ENCODE measurements at places on chromosomes 5 and 9. TPM values are rescaled to one million over a fixed set of nuclear protein-coding genes. Genes with fewer than 3 reads are reported as not detected.

Gene ACTBL2
- total RNA-seq = not detected

Gene LURAP1L
- total RNA-seq = 2.6 TPM

- no peak for ATAC-seq
Measured at GRCh38 chr9:15329539-15330109, 22.6 kb upstream of the TTC39B start.

GRCh38 chr9:109120204-109120789, 550 bp upstream of the TMEM245 start:
- no peak for ATAC-seq

Gene NDOR1
- total RNA-seq = 8.6 TPM

GRCh38 chr5:145162626-145163025, 672.5 kb downstream of the PRELID2 start:
- ATAC-seq = no peak

Gene RUSC2
- 4.7 TPM for total RNA-seq

- no peak for ATAC-seq
Measured at GRCh38 chr9:127489471-127490115, 38.3 kb downstream of the LRSAM1 start.

Gene CNOT6
- total RNA-seq = 22.1 TPM

DNA sequence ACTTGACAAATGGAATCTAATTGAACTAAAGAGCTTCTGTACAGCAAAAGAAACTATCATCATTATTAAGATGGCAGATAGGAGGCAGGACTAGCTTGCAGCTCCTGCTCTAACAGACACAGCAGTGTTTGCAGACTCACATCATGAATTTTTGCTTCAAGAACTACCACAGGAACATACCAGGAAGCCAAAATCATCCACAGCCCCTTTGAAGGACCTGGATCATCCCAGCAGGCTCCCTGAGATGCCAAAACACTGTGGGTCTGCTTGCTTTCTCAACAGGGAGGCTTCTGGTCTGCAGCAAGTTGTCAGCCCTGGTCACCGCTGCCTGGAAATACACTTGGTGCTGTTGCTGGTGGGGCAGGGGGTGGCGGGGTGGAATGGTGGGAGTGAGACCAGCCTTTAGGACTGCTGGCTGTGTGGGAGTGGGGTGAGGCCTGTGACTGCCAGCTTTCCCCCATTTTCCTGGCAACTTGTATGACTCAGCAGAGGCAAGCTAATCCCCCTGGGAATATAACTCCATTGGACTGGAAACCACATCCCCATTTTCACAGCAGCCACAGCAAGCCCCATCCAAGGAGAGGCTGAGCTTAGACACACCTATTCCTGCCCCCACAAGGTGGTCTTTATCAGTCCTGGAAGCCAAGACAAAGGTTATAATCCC, 533.8 kb upstream of the CYLC2 start:
- ATAC-seq = no peak

DNA sequence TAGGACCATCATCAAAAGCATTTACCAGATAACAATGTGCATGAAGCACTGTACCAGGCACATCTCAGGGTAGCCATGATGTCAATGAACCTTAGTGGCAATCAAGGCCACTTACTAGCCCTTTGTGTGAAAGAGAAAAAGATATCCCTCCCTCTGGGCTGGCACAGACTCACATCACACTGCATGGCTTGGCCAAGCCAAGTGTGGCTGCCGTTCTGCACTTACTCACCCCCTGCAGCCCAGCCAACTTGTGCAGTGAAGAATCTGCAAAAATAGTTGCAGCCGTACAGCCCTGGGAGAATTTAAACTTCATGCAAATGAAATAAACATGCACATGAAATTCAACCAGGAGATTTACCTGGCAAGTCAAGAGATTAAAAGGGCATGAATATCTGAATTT, 333.5 kb downstream of the DEPDC1B start:
- no peak for ATAC-seq

DNA sequence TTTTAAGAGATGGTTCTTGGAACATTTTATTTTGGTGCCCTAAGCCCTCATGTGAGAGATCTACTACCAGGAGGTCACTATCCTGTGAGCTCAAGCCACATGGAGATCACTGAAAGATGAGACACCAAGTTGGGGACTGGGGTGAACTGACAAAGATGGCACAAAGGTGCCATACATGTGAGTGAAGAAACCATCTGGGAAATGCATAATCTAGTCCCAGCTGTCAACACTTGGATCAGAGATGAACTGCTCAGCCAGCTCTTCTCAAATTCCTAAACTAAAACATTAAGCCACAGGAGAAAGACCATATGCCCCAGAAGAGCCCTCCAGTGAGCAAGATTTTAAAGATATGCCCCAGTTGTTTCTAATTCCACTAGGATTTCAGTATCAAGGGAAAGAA, 22.2 kb upstream of the MYOT start:
- ATAC-seq = no peak

Gene TRPM3
- not detected for total RNA-seq

Gene SLC25A2
- total RNA-seq = 0.24 TPM

GRCh38 chr9:33884856-33885701, 68.1 kb downstream of the UBE2R2 start:
- peak; percentile 52 for ATAC-seq

DNA sequence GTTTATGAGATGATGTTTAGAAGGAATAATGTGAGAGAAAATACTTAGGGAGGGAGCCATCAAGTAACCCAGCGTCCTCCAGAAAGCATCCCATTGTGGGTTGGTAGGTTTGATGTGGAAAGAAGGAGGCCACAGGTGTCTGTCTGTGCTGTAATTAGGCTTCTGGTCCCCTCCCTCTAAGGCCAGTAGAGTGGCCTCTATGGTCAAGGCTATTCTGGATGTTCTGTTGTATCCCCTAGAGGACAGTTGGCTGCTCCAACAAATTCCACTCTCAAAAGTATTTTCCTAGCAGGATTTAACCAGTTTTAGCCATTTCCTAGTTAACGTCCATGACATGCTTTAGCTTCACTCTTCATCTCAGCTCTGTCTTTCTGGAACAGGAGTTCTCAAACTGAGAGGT, 106.5 kb downstream of the EGFLAM start:
- ATAC-seq = no peak

DNA sequence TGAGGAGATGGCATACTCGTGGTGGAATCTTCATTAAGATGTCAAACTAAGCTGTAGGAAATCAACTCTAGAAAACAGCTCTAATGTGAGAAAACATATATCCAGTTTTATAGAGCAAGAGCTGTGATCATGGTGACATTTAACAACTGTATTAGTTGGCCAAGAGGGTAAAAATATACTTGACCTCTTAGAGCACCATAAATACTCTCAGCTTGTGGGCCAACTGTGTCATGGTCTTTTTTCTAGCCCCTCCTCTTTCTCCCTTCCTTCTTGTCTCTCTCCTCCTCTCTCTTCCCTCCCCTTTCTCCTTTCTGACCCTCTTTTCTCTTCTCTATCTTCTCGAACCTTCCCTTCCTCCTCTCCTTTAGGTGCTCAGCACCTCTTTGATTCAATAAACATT, 54.7 kb downstream of the TMC1 start:
- ATAC-seq = no peak

DNA sequence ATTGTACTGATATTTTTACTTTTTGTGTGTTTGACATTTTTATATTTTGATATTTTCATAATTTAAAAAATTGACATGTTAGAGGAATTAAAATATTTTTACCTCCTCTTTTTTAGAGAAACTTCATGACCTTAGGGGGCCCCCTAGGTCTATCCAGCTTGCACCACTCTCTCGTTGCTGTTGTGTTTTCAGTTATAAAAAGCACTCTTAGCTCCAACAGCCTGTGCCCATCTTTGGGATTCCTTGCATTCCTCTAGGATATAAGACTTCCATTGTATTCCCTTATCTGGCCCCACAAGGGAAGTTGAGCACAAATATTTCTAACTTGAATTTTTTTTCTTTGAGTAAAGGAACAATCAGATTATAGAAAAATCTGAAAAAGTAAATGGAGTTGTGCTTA, 245.3 kb downstream of the SH3GL2 start:
- ATAC-seq = no peak

Gene SPATA31A3
- not detected for total RNA-seq

Gene PFN3
- not detected for total RNA-seq

- no peak for ATAC-seq
Measured at GRCh38 chr5:128528637-128529255, 9.3 kb downstream of the FBN2 start.

Gene ZFP2
- total RNA-seq = 0.08 TPM

Gene LECT2
- not detected for total RNA-seq

DNA sequence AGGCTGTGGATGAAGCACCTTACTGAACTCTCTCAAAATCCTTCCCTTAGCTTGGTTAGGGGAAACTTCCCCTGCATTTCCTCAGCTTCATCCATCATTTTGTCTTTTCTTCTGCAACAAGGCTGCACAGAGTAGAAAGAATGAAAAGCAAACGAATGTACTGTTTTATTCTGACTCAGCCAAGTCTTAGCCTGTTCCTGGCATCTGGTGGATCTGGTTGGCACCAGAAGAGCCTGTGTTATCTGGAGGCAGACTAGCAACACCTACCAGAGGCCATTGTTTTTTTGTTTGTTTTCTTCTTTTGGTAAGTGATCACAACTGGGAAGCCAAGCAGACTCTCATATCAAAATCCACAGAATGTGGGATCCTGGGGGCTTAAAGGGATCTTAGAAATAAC, 200.7 kb downstream of the FANCC start:
- ATAC-seq = peak; percentile 73

DNA sequence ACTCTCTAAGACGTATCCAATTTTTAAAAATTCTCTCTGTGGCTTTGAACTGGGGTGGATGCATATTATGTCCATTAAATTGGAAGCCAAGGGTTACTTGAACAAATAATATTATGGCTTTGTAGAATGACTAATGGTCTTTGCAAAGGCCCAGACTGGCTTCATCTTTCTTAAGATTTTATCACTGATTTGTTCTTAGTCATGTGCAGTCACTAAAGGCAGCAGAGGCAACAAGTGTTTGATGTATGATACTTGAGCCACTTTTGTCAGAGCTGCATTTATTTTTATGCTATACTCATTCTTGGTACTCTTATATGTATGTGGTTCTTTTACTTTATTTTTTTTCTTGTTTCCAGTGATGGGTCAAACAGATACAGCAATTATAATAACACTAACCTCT, 152.2 kb downstream of the NR2F1-AS1 start:
- ATAC-seq = no peak

GRCh38 chr5:141369994-141370848, at the start of gene PCDHGB3:
PCDHGB3 (plus strand) TSS chr5:141370242; CDS start chr5:141370395, 153 bp downstream.
- ATAC-seq = peak; percentile 62

DNA sequence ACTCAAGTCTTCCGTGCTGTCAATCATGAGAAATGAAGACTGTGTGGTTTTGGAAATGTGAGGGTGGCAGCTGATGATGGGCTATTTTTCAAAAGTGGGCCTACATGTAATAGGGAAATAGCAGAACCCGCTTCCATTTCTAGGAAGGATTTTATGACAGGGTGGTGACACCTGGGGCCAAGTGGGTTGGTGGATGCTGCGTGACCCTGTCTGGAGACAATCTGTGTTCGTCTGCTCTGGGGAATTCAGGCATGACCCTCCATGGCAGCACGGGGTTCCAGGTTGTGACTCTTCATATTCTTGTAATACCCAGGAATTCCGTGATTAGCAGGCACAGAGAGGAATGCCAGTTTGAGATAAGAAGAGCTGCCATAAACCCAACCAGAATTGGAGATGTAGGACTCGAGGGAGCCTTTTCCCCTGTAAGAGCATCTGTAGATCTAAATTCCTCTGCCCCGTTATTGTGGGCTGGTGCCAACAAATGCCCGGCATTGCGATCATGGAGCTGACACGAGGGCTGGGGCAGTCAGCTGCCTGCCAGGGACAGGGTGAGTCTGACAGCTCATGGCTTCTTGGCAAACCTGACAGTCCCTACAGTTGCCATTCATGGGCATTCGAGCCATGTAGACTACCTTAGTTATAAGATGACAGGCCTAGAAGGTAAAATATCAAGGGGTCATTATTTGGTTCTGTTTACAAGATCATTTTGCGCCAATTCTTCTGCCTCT, 279.7 kb downstream of the GADD45G start:
- ATAC-seq = no peak

Gene FAXDC2
- total RNA-seq = 2.9 TPM

DNA sequence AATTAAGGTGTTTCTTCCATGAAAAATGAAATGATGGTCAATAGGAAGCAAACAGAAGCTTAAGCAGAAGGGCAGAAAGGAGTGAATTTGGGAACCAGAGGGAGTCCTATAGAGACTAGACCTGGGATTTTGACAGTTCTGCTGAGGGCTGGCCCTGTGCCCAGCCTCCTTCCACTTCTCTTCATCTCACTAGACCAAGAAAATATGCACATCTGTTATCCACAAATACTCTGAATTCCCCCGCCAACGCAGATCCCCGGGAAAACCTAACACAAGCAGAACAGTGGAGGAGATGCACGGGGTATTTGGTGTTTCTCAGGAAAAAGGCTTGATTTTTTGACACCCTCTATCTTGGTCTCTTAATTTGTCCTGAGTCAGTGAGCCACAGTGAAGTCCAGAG, 22.7 kb downstream of the GRIA1 start:
- no peak for ATAC-seq

- no peak for ATAC-seq
Measured at GRCh38 chr5:173319646-173320045, 8.6 kb downstream of the STC2 start.
